ENCODE measurements at places on chromosomes 5 and 9. TPM values are rescaled to one million over a fixed set of nuclear protein-coding genes. Genes with fewer than 3 reads are reported as not detected.

GRCh38 chr9:95857124-95857523 lies 18.4 kb upstream of the ERCC6L2 start:
- DNase-seq = peak; percentile 53

REEP2 gene
- polyA plus RNA-seq = 31.2 TPM

GRCh38 chr9:119003882-119004617 lies 365.2 kb downstream of the BRINP1 start:
- DNase-seq = no peak

DNA sequence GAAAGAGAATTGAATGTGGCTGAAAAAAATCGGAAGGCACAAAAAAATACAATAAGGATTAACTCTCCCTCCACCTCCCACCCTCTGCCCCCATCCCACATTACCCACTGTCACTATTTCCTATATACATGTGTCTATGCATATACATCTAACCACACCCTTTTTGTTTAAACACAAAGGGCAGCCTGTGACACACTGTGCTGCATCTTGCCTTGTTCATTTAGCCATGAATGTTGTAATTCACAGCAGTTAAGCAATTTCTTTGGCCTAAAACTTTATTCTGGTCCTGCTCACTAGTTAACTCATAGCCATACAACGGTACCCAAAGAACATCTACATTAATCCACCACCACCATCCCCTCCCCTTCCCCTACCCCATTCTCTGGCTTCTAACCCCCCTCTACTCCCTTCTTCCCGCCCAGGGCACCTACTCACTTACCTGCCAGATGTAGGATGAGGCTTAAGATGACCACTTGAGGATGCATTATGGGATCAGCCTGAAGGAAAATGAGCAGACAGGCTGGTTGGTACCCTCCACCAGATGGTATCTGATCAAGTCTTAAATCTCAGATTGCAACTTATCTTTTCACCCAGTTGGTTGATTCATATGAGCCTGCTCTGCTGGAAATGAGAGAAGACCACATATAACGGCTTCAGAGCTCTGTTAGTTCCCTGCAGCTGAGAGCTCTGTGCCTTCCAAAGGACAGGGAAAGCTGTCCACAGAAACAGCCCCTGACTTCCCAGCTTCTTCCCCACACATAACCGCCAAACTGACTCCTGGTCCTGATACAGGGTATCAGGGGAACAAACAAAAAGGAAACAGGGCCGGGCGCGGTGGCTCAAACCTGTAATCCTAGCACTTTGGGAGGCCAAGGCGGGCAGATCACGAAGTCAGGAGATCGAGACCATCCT lies 1.2 kb downstream of the HAVCR1 start:
- no peak for DNase-seq

DNA sequence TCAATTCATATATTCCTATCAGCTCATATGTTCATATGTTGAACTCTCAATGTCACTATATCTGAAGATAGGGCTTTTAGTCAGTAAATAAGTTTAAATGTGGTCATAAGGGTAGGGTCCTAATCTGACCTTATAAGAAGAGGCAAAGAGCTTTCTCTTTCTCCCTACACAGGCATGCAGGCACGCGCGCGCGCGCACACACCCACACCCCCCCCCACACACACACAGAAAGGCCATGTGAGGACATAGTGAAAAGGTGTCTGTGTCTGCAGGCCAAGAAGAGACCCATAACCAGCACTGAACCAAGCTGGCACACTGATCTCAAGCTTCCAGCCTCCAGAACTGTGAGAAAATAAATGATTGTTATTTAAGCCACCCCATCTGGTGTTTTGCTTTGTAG lies 76.0 kb downstream of the PDE4D start:
- DNase-seq = no peak

DNA sequence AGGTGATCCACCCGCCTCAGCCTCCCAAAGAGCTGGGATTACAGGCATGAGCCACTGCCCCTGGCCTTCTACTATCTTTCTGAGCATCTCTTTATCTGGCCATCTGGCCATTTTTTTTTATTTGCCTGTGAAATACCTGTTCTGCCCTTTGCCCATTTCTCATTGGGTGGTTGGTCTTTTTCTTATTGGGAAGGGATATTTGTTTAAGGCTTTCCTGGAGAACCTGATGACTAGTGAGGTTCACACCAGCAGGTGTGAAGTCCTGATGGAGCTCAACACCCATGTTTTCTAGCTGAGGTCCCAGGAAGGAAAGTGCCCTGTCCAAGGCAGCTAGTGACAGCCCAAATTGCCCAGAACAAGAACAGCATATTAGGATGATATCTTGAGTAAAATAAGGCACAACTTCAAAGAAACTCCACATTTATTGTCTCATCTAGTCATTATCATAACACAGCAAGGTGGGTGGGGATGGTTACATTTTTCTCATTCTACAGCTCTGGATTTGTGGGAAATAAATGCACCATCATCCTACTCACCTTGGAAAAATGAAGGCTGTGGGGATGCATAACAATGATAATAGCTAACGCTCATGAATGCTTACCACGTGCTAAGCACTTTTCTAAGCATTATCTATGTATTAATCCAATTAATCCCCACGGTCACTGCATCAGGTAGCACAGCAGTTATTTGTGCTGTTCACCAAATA lies 20.3 kb downstream of the SLC36A3 start:
- no peak for DNase-seq

DNA sequence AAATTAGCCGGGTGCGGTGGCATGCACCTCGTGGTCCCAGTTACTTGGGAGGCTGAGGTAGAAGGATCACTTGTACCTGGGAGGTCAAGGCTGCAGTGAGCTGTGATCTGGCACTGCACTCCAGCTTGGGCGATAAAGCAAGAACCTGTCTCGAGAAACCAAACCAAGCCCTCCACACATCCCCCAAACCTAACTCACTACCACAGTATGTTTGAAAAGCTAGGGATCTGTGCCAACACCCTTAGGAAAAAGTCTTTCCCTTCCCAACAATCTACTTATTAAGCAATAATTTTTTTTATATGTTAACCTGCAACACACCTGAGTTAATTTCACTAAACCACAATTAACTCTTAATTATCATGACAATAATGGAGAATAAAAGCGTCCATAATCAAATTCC lies 2.2 kb downstream of the UBTD2 start:
- DNase-seq = no peak

DNA sequence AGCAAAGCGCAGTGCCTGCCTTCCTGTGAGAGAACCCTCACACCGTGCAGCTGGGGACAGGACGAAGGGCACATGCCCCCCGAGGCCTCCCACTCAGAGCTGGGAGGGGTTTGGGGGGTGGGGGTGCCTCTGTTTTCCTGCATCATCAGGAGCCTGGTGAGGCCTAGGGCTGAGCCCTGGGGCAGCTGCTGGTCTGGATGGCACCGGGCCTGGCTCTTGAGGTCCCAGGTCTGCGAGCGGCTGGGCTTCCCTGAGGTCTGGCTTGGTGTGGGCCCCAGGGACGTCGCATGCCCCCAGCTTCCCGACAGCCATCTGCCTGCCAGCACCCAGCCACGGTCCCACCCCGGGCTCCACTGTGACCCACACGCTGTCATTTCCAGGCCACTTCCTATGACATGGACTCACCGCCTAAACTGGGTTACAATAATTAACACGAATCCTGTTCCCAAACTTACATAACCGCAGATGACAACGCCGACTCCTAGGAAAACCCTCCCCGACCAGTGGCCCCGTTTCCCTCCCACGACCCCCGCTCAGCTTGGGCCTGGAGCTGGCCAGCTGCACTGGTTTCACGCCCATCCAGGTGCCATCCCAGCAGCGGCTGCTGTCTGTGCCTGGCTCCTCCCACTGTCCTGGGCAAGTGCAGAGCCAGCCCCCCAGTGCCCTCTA lies 8.7 kb downstream of the NACC2 start:
- peak; percentile 77 for DNase-seq

DNA sequence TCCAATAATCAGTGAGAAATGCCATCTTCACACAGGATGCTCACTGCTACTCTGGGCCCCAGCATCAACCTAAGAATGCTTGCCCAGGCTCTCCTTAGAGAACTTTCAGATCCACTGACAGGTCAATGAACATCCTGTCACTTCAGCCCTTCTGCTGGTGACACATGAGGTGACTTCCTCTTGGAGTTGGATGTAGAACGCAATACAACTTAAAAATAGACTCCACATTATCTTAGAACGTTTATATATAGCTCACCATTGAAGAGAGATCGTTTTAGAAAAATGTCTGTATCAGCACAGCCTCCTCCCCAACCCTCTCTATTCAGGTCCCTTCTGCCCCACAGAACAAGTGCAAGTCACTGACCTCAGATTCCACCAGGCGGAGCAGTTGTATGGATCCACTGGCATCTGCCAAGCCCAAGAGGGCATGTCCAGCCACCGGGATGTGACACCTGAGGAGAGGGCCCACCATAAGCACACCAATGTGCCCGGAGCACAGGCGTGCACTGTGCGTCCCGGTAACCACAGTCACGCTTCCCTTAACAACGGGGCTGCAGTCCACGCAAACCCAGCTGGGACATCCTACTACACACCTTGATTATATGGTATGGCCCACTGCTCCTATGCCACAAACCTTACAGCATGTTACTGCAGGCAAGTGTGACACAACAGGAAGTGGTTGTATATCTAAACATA lies 2.9 kb downstream of the DPH7 start:
- no peak for DNase-seq

DNA sequence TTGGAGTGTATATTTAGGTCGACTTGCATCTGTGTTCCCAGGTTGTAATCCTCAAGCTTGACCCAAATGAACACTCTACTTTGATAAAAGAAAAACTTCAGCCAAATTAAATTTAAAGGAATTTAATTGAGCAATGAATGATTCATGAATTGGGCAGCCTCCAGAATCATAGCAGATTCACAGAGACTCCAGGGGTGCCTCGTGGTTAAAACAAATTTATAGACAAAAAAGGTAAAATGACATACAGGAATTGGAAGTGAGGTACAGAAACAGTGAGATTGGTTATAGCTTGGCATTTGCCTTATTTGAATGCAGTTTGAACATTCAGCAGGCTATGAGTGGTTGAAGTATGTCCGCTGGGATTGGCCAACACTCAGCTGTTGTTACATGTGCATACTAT lies 21.6 kb upstream of the SPATA31D4 start:
- DNase-seq = no peak

GRCh38 chr5:139472386-139473030 lies 1.7 kb downstream of the SMIM33 start:
- DNase-seq = no peak

DNA sequence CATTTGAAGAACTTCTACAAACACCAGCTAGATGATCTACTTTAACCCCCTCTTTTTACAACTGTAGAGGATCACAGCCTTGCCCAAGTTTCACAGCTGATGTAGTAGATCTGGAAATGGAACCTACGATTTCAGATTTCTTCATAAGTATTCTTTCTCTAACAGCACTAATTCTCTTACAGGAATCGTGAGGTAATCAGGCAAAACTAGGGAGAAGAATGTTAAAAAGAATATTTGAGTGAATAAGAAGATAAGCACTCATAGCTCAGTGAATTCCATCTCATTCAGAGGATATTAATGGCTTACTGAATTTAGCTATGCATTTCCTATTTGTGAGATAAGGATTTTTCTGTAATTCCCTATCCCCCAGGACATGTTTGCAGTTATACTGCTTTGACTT lies 42.1 kb downstream of the NADK2 start:
- DNase-seq = no peak

PRRT1B gene
- not detected for polyA plus RNA-seq

OR13C3 gene
- polyA plus RNA-seq = not detected

DNA sequence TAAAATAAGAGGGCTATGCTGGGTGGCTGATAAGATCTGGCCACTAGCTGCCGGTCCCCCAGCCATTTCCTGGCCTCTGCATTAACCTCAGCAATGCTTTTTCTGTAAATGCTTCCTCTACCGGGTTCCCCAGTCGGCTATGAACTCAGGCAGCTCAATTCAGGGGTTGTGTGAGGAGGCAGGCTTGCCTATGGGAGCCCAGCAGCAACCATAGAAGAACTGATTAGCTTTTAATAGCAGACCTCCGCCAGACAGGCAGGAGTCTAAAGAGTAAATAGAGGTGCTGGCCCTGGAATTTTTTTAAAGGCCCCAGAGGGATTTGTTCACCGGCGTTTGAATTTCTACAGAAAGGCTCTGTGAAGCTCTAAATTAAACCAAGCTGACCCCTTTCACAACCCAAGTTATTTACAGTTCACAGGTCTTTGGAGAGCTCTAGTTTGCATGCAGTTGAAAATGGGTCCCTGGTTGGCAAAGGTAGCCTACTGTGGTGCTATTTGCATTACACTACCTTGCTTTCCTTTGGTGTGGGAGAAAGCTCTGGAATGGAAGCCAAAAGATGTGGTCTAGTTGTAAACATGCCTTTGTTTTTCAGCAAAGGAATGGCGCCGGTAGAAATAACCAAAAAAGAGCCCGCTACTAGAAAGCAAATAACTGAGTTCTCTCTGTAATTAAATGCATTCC lies 289.7 kb upstream of the SEMA6A start:
- DNase-seq = peak; percentile 30

- no peak for DNase-seq
These were observed 452.7 kb upstream of the CDH9 start for GRCh38 chr5:27491047-27491446.

- DNase-seq = no peak
These were observed 125.5 kb upstream of the HAND1 start for GRCh38 chr5:154603485-154603884.

- no peak for DNase-seq
These were observed 5.5 kb downstream of the FANCC start for GRCh38 chr9:95311961-95312360.

GRCh38 chr5:171157775-171158174 lies 151.3 kb upstream of the TLX3 start:
- peak; percentile 77 for DNase-seq

ARID3C gene
- 0.11 TPM for polyA plus RNA-seq

DNA sequence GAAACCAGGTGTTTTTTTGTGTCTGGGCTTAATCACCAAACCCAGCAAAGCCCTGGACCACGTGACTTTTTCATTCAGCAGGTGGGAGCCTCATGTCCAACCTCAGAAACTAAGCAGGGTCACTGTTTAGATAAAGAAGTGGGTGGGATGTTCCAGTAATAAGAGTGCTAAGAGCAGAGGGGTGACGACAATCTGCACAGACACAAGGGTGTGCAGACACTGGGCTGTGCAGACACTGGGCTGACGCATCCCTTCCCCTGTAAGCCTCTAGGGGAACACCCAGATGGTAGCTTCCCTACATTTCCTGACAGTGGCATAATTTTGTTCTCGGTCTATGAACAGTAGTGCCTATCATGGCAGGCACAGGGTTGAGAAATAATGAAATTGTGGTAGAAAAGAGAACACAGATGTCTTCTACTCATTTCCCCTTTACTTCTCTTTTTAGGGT lies 85.1 kb downstream of the SAXO1 start:
- no peak for DNase-seq

MARCOL gene
- polyA plus RNA-seq = not detected

GRCh38 chr5:32598260-32598937 lies 13.0 kb downstream of the SUB1 start:
- DNase-seq = no peak

SMU1 gene
- 12.4 TPM for polyA plus RNA-seq

All from SK-N-SH (cell line).